ENCODE measurements at places on chromosomes 4 and X.
A peak's percentile ranks its signal among the peaks of the same experiment; 100 is the strongest.

GRCh38 chr4:38684951-38685844, 21.2 kb downstream of the KLF3 start:
- no peak for DNase-seq

- DNase-seq: peak; percentile 85
Observed at GRCh38 chrX:119477812-119478232, 9.6 kb downstream of the SLC25A5 start.

- DNase-seq: no peak
Observed at GRCh38 chr4:23788027-23788426, 101.8 kb downstream of the PPARGC1A start.

GRCh38 chrX:1119275-1119674, 93.2 kb downstream of the CRLF2 start:
- no peak for DNase-seq

DNA sequence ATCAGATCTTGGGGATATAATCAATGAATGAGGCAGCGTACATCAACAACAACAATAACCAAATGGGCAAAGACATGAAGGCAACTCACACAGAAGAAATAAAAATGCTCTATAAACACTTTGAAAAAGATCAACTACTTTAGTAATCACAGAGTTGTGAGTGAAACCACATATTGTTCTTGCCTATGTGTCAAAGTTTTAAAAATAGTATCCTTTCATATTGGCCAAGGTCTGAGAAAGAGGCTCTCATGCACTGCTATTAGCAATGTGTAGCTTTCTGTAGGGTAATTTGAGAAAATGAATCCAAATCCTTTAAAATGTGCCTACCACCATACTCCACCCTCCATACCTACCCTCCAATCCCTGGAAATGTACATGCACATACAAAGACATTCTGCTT, 25.0 kb downstream of the COQ2 start:
- no peak for DNase-seq

DNA sequence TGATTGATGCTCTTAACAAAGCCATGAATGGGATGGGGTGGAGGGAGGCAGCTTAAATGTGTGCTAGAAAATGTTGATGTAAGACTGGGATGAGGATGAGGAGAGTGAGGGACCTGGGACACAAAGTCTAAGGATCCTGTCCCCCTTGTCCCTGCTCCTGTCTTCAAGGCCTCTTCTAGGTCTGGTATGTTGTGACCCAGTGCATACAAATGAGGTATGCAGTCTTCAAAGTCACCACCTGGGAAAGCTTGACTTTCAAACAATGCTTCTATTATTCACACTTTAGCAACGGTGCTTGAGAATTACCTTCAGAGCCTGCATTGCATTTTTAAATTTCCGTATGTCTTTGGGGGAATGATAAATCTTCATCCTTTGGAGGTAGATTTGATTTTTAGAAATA, 88.4 kb upstream of the SLC34A2 start:
- no peak for DNase-seq

DNA sequence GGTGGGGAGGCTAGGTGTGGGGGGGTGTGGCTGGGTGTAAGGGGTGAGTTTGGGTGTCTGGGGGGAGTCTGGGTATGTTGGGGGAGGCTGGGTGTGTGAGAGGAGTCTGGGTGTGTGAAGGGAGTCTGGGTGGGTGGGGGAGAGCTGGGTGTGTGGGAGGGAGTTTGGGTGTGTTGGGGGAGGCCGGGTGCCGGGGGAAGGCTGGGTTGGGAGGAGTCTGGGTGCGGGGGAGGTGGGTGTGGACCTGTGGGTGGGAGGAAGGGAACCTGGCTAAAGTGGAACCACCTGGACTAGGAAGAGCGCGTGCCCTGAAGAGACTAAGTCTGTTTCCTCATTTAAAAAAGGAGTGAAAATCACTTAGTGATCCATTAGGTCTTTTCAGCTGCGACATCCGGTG, 18.3 kb downstream of the SPON2 start:
- no peak for DNase-seq

DNA sequence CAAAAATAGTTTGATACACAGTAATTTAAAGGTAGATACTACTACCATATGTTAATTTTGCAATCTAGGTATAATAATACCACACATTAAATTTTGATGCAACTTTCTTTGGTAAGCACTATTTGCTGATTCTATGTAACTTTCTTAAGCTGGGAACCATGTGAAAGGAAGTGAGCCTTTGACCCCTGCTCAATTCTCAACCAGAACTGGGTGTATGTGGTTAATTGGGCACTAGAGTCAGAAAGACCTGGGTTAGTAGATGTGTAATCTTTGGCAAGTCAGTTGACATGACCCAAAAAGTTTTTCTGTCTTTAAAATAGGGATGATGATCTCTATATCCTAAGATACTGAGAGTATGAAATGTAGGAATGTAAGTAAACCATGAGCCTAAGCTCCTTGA, 22.4 kb downstream of the TLR2 start:
- no peak for DNase-seq

GRCh38 chrX:39724544-39724943, 373.2 kb downstream of the BCOR start:
- no peak for DNase-seq

DNA sequence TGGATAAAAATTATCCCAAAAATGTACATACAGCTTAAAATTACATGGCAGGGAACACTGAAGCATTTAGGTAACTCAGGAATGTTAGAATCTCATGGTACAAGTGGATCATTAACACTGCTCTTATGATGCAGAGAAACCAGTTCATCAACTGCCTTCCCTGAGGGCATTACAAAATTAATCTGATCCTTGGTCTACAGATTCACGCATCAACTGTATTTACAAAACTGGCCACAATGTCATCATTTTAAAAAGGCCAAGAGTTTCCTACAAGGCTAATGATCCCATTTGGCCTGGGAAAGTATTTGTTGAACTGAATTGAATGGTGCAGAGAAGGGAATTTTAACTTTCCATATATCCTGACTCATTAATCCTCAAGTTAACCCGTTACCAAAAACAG, 84.6 kb downstream of the TSPAN5 start:
- no peak for DNase-seq

DNA sequence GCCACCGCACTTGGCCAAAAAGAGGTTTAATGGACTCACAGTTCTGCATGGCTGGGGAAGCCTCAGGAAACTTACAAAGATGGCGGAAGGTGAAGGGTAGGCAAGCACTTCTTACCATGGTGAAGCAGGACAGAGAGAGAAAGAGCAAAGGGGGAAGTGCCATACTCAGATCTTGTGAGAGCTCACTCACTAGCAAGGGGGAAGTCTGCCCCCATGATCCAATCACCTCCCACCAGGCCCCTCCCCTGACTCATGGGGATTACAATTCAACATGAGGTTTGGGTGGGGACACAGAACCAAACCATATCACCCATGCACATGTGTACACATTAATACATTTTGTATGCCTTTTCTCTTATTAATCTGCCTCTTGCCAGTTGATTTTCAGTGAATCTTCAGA, 77.2 kb upstream of the HSD17B10 start:
- no peak for DNase-seq

GRCh38 chr4:14856062-14856933, 146.0 kb upstream of the CPEB2 start:
- peak; percentile 96 for DNase-seq

- peak; percentile 76 for DNase-seq
Observed at GRCh38 chr4:48445704-48446103, 37.4 kb upstream of the SLC10A4 start.

GRCh38 chr4:53015681-53016080, 153.6 kb downstream of the RASL11B start:
- DNase-seq: peak; percentile 87

DNA sequence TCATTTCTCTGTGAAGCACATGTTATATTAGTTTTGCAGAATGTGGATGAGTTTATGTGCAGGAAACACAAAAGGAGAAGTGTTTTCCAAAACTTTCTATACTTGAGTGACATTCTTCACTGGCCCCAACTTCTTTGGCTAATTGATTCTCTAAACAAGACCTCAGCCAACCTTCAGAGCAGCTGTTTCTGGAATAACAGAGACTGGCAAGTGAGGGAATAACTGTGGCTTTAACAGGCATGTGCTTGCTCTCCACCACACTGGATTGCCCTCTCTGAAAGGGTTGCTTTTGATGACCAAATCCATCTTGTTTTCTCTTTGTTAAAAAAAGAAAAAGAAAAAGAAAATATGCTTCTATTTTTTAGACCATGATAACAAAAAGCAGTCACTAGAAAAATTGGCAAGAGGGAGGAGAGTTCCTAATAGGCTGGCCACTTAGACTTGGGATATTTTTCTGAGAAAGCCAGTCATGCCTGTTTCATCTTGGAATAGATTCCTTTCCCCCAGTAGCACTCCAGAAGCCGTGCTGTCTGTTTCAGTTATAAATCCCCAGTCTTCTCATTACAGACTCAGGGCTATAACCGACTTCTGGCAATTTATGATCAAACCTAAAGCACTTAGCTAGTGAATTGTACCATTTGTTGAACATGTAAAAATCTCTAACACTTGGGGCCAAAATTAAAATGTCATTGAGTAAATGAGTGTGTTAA, 295.0 kb upstream of the NR3C2 start:
- DNase-seq: no peak

DNA sequence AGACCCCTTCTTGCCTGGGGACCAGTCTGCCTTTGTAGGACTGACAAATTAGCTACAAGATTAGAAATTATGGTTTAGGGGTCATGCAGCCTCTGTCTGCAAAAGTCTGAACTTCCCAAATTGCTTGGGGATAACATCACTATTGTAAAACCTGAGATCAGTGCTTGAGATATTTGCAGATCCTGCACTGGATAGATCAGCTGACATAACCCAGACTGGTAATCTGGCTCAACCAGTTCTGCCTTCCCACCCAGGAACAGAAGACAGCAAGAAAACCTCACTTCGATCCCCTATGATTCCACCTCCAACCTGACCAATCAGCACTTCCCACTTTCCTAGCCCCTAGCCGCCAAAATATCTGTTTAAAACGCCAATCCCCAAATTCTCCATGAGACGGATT, 202.8 kb upstream of the DIAPH2 start:
- no peak for DNase-seq

- no peak for DNase-seq
Observed at GRCh38 chrX:71170660-71171059, 26.0 kb downstream of the NLGN3 start.

DNA sequence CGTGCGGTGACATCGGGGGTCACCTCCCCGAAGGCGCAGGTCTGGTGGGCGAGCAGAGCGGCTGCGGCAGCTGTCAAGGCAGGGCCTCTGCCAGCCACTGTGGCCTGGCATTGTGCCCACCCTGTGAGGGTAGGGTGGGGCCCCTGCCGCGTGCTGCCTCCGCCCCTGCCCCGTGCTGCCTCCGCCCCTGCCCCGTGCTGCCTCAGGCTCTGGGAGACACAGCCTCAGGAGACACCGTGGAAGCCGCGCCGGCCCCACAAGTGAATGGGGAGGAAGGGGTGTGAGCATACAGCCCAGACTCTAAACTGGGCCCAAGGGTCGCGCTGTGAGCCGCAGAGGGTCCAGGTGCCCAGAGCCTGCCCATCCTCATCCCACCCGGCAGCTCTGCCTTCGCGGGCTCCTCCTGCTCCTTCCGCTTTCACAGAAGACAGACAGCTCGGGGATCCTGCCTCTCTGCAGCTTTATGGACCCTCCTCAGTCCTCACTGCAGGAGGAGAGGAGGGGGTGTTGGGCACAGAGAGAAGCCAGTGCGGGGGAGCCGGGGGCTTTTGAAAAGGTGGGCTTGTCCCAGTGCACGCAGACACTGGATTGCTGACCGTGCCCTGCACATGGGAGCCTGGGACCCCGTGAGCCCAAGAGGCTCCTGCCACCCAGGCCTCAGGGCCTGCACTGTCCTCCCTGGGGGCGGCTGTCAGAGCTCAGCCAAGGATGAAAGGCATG, 27.4 kb downstream of the PCGF3 start:
- DNase-seq: no peak

DNA sequence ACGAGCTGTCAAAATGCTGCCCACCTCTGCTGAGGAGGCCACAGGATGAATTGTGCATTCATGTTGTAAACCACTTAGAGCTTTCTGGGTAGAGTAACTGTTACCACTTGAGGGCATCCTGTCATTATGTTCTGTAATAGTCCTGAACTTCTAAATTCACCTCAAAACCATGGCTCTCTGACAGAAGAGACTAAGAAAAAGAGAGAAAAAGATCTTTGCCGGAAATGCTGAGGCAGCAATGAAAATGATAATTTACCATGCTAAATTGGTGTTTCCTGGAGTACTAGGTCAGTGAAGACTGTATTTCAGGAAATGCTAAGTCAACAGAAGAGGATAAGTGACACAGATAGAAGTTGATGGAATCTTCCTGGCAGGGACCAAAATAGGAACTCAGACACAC, 942.3 kb upstream of the SLIT2 start:
- peak; percentile 77 for DNase-seq

DNA sequence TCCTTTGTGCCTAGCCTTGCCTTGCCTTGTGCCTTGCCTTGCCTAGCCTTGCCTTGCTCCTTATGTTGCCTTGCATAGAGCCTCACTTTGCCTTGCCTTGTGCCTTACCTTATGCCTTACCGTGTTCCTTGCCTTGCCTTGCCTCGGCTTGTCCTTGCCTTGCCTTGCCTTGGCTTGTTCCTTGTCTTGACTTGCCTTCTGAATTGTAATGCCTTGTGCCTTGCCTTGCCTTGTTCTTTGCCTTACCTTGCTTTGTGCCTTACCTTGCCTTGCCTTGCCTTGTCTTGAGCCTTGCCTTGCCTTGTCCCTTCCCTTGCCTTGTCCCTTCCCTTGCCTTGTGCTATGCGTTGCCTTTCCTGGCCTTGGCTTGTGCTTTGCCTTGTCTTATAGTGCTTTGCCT, 90.2 kb downstream of the TAB3 start:
- DNase-seq: no peak

GRCh38 chrX:34893741-34894140, 48.9 kb upstream of the FAM47B start:
- DNase-seq: peak; percentile 41

- DNase-seq: peak; percentile 35
Observed at GRCh38 chr4:180084561-180084960, 2158.6 kb upstream of the TENM3 start.

GRCh38 chr4:8231551-8232049, 32.5 kb downstream of the SH3TC1 start:
- no peak for DNase-seq

DNA sequence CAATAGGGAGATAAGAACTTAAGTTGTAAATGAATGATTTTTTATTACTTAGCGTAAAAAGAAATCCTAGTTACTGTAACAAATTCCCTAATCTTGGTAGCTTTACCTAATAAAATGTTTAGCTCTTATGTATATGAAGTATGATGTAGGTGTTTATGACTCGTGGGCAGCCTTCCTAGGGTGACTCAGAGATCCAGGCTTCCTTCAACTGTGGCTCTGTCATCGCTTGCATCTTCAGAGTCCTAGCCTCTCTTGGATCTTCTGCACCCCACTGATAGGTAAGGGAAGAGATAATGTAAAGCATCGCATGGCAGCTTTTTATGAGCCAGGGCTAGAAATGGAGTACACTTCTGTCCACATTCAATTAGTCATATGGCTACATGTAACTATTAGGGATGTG, 165.6 kb upstream of the GLRA2 start:
- no peak for DNase-seq

- no peak for DNase-seq
Observed at GRCh38 chr4:18314731-18315130, 293.2 kb upstream of the LCORL start.

DNA sequence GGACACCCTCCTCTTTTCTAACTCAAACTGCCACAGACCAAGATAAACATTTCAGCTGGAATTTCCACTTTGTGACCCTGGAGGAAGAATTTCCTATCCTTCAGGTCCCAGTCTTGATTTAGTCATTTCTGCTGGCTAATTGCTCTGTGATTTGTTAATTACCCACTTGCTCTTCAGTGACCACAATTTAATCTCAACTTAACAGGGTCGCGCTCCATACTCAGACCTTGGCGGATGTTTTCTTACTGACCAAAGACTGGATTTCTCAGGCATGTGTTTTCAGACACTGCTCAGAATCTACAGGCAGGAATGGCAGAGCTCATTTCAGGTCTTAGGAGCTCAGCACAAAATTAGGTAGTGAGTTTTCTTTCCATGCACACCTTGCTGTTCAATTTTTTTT, 188.9 kb downstream of the ASMT start:
- DNase-seq: no peak
